Stimulated activated CD4-positive, alpha-beta T cell treated with anti-CD3 and anti-CD28 coated beads, Interleukin-2, amount 100 ng/mL, for 4 hours (primary cell): ENCODE measurements at places on chromosomes 7 and 10.

- DNase-seq = no peak
These were observed 675.5 kb downstream of the PARD3 start for GRCh38 chr10:34139559-34139958.

- no peak for DNase-seq
These were observed 19.8 kb downstream of the ACBD7 start for GRCh38 chr10:15068802-15069201.

- DNase-seq = no peak
These were observed 21.0 kb upstream of the ASB15 start for GRCh38 chr7:123580406-123581161.

DNA sequence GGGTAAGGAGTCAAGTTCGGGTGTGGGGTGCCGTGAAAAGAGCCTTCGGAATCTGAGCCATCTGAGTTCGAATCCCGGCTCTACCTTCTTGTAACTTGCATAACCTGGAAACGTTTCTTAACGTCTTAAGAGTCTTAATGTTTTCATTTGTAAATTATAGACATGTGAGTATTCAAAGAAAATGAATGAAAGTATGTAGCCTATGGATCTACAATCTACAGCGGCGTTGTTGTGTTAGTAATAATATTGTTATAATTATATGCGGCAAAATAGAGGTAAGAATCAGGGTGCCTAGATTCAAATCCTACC is 559 bp downstream of the VTI1A start:
- DNase-seq = no peak

DNA sequence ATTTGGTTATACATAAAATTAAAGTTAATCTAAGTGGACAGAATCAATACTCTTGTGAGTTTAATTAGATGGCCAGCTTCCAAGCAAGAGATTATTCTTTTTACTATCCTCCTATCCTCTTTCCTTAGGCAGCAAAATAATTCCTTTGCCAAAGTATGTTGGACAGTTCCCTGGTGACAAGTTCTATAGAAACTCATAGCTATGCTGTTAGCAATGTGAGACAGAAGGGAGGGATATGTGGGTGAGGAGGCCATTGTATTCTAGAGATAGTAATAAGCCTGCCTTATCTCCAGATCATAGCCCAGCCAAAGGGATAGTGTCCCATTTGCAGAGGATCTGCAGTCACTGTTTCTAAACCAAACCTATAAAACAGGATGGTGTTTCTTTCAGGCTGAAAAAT is 181.6 kb upstream of the HDAC9 start:
- DNase-seq = no peak

DNA sequence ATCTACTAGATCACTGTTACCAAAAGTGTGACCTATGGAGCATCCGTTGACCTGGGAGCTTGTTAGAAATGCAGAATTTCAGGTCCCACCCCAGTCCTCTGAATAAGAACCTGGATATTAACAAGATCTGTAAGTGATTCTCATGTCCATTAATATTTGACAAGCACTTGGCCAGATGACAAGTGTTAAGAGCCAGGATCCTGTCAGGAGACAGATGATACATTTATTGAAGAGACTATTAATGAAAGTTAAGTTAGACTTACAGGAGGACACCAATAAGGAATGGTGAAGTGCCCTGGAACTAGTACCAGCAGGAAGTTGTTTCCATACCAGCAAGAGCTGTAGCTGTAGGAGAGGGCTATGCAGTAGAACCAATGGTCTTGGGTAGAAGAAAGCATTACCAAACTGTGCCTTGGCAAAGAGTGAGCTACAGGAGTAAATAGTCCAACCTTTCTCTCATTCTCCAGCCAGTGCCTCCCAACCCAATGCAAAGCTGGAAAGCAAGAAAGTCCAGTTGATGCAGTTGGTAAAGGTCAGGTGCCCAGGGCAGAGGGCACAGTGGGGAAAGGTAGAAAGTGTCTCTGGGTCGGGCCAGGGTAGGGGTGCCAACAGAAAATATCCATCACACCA is 35.3 kb upstream of the ADD3 start:
- DNase-seq = no peak

DNA sequence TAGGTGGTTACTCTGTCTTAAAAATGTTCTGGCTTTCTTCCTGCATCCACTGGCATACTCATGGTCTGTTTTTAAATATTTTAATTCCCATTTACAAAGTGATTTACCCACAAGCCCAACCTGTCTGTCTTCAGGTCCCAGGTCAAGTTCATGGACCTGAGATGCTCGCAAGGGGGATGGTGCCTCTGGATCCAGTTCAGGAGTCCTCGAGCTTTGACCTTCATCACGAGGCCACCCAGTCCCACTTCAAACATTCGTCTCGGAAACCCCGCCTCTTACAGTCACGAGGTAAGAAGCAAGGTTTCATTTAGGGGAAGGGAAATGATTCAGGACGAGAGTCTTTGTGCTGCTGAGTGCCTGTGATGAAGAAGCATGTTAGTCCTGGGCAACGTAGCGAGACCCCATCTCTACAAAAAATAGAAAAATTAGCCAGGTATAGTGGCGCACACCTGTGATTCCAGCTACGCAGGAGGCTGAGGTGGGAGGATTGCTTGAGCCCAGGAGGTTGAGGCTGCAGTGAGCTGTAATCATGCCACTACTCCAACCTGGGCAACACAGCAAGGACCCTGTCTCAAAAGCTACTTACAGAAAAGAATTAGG is 8.7 kb downstream of the ZKSCAN1 start:
- no peak for DNase-seq

GRCh38 chr7:114085313-114085591 is 166.4 kb upstream of the PPP1R3A start:
- DNase-seq = no peak

- no peak for DNase-seq
These were observed 17.8 kb upstream of the TCTN3 start for GRCh38 chr10:95711492-95711891.

DNA sequence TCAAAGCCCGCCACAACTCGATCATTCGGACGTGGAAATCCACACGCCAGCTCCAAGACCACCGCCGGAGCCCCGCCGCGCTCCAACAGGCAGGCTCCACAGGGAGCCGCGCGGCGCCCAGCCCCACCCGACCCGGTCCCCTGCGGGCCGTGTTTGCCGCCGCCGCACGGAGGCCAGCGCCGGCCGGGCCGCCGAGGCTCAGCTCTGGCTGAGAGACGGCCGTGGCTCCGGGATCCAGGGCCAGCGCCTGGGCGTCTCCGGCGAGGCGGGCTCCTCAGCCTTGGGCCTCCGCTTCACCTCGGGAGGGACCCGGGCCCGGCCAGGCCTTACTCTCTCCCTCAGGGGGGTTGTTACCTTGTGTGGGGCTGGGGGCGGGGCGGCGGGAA is 333 bp downstream of the SMNDC1 start:
- DNase-seq = no peak

GRCh38 chr7:2929321-2930201 is 85.5 kb upstream of the GNA12 start:
- DNase-seq = no peak

GRCh38 chr7:106779877-106780276 is 85.2 kb upstream of the PIK3CG start:
- no peak for DNase-seq

DNA sequence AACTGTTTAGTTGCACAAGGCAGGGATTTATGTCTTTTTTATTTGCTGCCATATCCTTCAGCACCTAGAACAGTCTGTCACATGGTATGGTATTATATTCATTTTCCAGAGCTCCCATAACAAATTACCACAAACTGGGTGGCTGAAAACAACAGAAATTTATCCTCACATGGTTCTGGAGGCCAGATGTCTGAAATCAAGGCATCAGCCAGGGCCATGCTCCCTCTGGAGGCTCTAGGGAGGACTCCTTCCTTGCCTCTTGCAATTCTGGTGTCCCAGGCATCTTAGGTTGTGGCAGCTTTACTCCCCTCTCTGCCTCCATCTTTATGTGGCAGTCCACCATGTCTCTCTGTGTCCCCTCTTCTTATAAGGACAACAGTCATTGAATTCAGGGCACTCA is 43.1 kb downstream of the MET start:
- no peak for DNase-seq

DNA sequence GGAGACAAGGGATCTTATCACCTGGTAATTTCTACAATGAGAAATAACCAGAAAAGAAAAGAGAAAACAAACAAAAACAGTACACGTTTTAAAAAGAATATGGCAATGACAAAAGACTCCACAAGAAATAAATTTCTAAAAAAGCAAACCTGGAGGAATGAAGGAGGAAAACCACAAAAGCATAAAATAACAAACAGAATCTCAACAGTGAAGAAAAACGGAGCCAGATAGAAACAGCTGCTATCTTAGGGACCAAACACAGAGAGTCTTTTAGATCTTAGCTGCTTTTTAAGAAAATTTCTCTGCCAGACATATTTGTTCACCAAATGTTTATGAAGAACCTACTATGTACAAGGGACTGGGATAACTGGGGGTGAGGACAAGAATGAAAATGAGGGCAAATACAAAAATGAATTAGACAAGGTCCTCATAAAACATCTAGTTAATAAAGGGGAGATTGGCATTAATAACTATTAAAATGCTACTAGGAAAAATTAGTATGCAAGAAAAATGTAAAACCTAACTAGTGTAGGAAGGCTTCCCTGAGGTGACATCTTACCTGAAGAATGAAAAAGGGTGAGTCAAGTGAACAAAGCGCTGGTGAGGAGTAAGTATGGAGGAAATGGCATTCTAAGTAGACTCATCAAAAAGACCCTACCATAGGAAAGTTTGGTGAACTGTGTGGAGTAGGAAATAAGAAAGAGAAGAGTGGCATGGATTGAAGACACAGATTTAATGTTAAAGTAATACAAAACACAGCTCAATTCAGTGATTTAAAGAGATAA is 34.3 kb downstream of the WASL start:
- no peak for DNase-seq

GRCh38 chr7:107103369-107103768 is 58.9 kb downstream of the PRKAR2B start:
- no peak for DNase-seq

DNA sequence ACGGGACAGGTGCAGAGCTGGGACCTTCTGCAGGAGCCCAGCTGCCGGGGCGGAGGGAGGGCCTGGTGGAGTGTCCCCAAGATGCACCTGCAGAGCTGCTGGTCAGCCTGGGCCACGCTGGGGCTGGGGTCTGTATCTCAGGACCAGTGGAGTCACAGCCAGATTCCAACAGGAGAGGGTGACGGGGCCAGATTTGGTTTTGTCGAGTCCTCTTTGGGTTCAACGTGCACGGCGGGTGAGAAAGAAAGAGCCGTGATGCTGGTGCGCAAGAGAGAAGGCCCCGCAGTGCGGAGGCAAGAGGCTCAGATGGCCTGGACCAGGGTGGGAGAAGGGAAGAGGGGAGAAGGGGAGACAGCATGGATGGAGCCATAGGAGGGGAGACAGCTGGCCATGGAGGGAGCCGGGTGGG is 462.9 kb downstream of the PTPRN2 start:
- no peak for DNase-seq

- DNase-seq = no peak
These were observed 39.6 kb downstream of the TET1 start for GRCh38 chr10:68599771-68600040.

- no peak for DNase-seq
These were observed 55.1 kb downstream of the CCDC3 start for GRCh38 chr10:12946372-12946771.

DNA sequence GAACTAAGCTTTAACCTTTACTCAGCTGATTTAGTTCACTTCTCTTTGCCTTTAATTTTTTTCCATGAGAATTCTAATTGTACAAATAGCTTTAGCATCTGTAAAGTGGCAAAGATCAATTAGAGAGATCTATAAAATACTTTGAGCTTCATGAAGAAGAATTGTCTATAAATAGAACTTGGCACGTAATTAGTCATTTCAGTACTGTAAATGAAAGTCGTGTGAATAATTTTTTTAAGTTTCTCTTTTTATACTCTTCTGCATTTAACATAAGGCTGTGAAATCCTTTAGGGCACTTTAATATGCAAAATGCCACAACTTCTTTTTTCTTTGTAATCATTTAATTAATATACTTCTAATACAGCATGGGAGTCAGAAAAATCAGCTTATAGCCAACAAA is 177.8 kb downstream of the CSTF2T start:
- no peak for DNase-seq

- no peak for DNase-seq
These were observed 18.6 kb downstream of the INA start for GRCh38 chr10:103295374-103296015.

DNA sequence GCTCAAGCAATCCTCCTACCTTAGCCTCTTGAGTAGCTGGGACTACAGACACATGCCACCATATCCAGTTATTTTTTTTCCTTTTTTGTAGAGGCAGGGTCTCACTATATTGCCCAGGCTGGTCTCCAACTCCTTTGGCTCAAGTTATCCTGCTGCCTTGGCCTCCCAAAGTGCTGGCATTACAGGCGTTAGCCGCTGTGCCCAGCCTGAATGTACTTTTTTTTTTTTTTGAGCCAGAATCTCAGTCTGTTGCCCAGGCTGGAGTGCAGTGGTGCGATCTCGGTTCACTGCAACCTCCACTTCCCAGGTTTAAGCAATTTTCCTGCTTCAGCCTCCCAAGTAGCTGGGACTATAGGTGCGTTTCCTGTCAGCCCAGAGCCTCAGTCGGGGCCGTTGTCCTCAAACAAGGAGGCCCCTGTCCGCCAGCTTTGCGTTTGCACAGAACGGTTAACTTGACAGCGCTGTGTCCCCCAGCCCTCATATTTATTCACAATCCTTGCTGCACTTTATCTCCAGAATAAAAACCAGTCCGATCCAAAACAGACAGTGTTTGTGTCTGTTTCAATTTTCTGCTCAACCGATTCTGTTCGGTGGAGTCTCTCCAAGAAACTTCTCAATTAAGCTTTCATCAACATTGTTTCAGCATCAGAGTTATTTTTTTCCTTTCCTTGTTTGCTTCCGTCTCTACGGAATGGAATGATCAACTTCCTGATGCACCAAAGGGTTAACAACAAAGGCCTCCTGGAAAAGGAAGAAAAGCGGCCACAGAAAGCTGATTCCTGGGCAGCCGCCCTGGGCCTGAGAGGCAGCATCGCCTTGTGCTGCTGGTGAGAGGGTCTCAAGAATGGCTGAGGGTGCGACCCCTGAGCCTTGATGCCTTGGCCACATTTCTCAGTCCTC is 64.5 kb downstream of the PDIA4 start:
- no peak for DNase-seq

DNA sequence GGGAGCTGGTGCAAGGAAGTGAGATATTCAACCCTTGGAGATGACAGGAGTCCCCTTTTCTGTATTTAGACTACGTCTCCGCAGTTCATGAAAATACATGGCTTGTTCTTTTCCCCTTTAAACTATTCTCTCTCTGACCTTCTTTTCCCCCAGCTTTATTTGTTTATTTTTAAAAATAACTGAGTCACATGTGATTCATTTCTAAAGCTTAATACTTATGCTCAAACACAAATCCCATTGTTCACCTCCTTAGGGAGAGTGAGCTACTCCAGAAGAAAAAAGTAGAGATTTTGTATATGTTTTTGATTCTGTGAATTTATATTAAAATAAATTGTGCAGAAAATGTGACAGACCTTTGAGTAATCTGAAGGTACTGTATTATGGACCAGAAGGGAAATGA is 35.9 kb upstream of the FZD1 start:
- no peak for DNase-seq

GRCh38 chr7:77506899-77507298 is 30.2 kb upstream of the PTPN12 start:
- DNase-seq = no peak

GRCh38 chr10:70191161-70191971 is 21.1 kb upstream of the SAR1A start:
- DNase-seq = no peak
